T-cell (primary cell): ENCODE measurements at places on chromosomes 7 and 10.

- DNase-seq = no peak
Measured at GRCh38 chr7:31028006-31028405, 24.1 kb upstream of the ADCYAP1R1 start.

- DNase-seq = no peak
Measured at GRCh38 chr7:108158776-108159175, 28.6 kb upstream of the LAMB4 start.

DNA sequence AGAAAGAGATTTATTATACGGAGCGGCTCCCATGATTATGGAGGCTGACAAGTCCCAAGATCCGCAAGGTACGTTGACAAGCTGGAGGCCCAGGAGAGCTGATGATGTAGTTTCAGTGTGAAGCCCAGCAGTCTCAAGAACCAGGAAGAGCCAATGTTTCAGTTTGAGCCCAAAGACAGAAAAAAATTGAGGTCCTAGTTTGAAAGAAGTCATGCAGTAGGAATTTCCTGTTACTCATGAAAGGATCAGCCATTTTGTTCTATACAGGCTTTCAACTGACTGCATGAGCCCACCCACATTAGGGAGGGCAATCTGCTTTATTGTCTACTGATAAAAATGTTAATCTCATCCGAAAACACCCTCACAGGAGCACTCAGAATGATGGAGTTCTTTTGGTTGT lies 51.5 kb downstream of the CCDC71L start:
- DNase-seq = no peak

DNA sequence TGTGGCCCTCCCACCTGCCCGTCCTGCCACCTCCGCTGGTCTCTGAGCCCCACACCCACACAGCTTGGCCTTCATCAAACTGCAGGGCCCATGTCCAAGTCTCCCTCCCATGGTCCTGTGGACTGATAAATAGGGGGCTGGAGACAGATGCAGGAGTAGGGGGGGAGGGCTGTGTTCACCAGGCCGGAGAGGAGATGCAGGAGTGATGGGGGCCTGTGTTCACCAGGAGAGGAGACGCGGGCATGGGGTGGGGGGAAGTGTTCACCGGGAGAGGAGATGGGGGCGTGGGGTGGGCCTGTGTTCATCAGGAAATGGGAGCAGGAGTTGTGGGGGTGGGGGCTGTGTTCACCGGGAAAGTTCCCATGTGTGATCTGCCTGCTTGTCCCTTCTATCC lies 37.0 kb downstream of the JAKMIP3 start:
- no peak for DNase-seq

DNA sequence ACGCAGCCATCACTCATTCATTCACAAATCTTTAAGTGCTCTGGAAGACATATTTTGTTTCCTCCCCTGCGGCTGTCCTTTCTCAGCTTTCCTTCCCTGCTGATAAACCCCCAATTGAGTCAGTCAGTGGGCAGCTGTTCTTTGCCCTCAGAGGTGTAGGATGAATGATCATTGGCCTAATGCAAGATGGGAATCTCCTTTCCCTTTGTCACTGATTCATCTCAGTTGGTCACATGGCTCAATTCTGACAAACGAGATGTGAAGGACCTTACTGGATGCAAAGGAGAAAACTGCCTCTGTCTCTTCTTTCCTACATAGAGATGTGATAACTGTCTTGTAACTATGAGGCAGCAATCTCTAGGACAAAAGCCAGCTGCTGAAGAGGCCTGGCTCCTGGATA lies 44.6 kb downstream of the COL28A1 start:
- DNase-seq = no peak

DNA sequence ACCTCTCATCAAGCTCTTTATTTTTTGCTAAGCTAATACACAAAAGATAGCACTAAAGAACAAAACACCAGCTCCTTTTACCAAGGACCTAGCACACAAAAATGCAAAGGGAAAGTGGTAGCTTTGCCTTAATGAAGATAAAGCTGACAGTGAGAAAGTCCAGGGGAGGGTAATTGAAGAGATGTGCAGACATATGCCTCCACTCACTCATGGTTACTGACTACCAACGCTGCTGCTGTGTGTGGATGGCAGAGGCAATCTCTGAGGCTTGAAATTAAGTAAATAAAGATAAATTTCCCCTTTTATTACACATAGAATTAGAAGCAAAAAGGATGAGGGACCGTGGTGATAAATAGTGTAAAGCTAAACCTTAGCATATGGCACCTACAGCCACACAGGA lies 87.0 kb downstream of the HGF start:
- no peak for DNase-seq
